ENCODE measurements at places on chromosomes 1 and 21. TPM values are rescaled to one million over a fixed set of nuclear protein-coding genes. Genes with fewer than 3 reads are reported as not detected.

DNASE2B gene
- not detected for total RNA-seq

ADGRB2 gene
- total RNA-seq: 0.79 TPM

CFAP126 gene
- not detected for total RNA-seq

RGS13 gene
- total RNA-seq: 0.65 TPM

CHI3L2 gene
- 8.2 TPM for total RNA-seq

CASZ1 gene
- total RNA-seq: 2.5 TPM
